ENCODE measurements at places on chromosomes 11 and 22.

DNA sequence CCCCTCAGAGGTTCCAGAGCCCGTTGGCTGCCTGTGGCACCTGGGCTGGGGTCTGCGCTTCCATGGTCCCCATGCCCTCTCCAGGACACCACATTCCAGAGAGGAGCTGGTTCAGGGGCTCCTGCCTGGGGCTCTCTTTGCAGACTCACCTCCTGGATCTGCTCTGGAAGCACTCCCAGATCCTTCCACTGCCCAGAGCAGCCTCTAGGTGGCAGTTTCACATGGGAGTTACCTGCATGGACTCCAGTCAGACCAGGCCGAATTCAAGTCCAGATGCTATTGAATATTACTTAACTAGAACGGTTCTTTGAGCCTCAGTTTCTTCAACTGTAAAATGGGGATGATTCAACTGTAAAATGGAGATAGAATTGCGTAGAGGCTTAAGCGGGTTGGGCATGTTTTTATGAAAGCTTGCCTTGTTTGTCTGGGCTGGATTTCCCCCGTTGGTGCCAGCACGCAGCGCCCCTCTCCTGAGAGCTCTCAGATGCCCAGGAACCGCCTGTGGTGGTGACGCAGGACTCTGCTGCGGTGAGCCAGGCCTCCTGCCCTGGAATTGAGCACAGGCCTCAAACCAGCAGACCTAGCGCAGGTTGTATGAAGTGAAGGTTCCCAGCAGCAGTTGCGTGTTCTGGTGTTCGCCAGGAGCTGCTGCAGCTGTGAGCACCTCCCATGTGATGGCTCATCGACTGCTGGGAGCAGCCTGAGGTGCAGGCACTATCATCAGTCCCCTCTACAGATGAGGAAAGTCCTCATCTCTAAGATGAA lies 44.2 kb downstream of the LMO1 start:
- peak; percentile 73 for DNase-seq

DNA sequence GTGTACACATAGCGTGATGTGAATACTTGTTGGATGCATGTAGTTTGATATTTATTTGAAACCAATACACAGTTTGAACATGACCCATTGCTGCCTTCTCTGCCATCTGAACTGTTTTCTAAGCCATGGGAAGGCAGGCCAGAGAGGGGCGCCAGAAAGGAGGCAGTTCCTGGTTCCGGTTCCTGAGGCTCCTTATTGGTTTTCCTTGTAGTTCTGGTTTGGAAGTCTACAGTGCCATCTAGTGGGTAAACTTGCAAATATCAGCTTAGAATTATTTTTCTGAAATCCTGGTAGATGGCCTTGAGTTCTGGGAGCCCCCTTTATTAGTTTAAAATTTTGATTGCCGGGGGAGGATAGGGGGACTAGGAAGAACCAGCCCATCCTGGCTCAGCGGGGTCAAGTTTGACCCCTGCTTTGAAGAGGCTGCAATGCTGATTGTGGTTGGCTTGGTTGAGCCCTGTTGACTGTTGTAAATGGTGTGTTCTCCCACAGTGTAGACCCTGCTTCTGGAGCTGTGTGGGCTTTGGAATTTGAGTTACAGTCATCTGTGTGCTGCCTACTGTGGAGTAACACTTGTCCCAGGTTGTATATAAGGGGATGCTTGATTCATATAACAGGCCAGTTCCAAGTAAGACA lies 48.4 kb downstream of the GRAMD1B start:
- peak; percentile 57 for DNase-seq

DNA sequence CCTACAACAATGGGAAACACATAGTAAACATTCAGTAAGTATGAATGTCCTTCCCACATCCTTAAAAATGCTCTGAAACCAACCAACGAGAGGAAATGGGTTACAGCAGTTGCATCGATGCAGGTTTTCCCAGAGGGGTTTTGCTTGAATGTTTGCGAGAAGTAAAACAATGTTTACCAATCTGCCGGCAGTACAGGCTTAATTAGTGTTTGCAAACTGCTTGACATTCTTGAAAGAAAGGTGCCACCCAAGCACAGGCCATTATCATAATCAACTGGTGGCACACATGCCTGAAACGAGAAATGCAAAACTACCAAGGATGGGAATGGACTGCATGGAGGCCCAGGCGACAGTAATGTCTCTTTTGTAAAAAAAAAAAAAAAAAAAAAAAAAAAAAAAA lies 27.1 kb upstream of the OPCML start:
- DNase-seq, result no peak

DNA sequence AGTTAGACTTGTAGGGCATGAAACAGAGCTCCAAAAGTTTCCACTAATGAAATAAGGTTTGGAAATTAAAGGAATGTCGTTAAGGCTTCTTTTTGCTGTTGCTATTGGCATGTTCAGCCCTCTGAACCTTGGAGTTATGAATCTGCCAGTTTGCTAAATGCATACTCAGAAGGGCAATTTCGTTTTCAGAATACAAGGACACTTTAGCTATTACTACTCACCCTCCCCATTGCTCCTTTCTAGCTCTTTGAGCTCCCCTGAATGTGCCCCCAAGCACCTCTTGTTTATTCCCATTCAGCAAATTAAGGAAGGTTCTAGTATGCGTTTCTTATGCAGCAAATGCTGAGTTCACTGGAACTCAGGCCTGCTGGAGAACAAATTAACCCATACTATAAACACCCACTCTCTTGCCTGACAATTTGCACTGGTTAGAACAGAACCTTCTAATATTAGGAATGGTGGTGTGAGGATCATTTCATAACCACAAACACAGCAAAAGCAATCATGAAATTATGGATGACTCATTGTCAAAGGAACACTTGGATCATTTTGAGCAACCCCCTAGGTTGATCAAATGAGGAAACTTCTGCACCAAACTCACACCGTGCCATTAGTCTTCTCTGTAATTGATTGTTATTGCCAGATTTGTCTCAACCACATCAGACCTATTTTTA lies 26.2 kb upstream of the LIN7C start:
- DNase-seq, result no peak

GRCh38 chr22:25364281-25364680 lies 144.8 kb downstream of the CRYBB2 start:
- no peak for DNase-seq

All from endothelial cell (in vitro differentiated cells).